ENCODE measurements at places on chromosomes 6 and 20. TPM values are rescaled to one million over a fixed set of nuclear protein-coding genes. Genes with fewer than 3 reads are reported as not detected.

The TFAP2A gene
- polyA plus RNA-seq = 26.3 TPM

DNA sequence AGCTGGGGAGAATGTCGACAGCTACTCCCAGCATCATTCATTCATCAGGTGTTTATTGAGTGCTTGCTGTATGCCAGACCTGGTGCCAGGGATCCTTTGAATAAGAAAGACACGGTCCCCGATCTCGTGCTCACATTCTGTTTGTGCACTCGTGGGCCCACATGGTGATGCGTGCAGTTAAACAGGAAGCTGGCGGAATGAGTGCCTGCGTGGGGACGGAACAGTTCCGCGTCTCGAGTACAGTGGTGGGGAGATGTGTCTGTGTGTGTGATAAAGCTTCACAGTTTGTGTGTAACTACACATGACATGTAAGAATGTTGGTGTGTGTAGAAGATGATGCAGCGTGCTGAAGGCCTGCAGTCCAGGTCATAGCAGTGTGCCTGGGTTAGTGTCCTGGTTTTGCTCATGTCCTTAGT, 6.5 kb downstream of the RBM38 start:
- no peak for DNase-seq

- no peak for DNase-seq
These were observed 46.2 kb downstream of the OGFRL1 start for GRCh38 chr6:71334768-71335167.

GRCh38 chr6:3844097-3844463, 5.1 kb upstream of the FAM50B start:
- DNase-seq = no peak

- DNase-seq = no peak
These were observed 7.8 kb downstream of the KCNG1 start for GRCh38 chr20:51014797-51015722.

The ABHD12 gene
- polyA plus RNA-seq = 53.0 TPM

DNA sequence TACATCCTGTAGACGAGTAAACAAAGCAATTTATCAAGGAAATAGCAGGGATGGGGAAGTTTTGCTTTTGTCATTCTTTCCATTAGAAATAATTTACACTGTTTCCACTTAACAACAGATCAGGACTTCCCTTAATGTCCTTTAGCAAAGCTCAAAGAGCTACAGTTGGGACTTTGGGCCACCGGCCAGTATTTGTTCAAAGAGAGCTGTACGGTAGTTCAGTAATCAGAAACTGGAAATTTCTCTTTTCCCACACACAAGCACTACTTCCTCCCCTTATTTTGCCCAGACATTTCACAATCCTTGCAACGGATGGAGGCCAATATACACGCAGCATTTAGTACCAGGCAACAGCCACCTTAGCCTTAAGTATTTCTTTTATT, 12.1 kb upstream of the HINT3 start:
- DNase-seq = no peak

DNA sequence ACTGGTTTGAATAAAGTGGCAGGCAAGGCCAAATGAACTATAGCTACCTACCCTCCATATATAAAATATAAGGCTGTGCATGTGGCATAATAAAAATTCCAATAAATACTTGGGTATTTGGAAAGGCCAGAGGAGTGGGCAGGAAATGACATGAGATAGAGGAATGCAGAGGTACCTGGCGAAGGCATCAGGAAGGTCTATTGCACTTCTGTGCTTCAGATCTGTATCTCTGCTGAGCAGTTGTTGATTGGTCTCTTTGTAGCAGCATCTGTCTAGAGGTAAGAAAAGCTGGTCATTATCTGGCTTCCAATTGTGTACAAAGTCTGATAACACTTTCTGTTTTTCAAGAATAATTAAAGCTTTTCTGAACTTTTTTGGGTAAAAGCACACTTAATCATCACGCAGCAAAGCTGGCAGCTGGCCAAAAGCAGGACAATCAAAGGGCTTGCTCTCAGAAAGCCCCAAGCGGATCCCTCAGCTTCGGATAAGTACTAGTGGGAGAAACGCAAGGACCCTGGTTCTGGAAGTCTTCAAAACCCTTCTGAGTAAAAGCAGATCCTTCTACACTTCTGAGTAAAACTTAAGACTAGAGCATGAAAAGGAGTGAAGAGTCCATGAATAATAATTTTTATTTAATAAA, 120.1 kb upstream of the TCF21 start:
- no peak for DNase-seq

The CBLN4 gene
- 1.6 TPM for polyA plus RNA-seq

The HLA-DOA gene
- 5.4 TPM for polyA plus RNA-seq

The PXT1 gene
- not detected for polyA plus RNA-seq

GRCh38 chr6:97702248-97702647, 419.2 kb upstream of the MMS22L start:
- no peak for DNase-seq

GRCh38 chr6:28343898-28344677, 5.7 kb upstream of the ZKSCAN3 start:
- DNase-seq = no peak

GRCh38 chr6:130359736-130360135, 6.1 kb upstream of the TMEM200A start:
- DNase-seq = no peak

The CCR6 gene
- polyA plus RNA-seq = 0.04 TPM

GRCh38 chr20:10978019-10978702, 304.4 kb upstream of the JAG1 start:
- DNase-seq = no peak

The CLPSL2 gene
- polyA plus RNA-seq = not detected

The PRDM13 gene
- polyA plus RNA-seq = not detected

GRCh38 chr6:170368544-170368943, 62.0 kb downstream of the FAM120B start:
- no peak for DNase-seq

- no peak for DNase-seq
These were observed 57.4 kb upstream of the DDR1 start for GRCh38 chr6:30826961-30827342.

- no peak for DNase-seq
These were observed 5.2 kb upstream of the HINT3 start for GRCh38 chr6:125951323-125951722.

GRCh38 chr6:150684161-150684560, 84.5 kb downstream of the PLEKHG1 start:
- DNase-seq = no peak

DNA sequence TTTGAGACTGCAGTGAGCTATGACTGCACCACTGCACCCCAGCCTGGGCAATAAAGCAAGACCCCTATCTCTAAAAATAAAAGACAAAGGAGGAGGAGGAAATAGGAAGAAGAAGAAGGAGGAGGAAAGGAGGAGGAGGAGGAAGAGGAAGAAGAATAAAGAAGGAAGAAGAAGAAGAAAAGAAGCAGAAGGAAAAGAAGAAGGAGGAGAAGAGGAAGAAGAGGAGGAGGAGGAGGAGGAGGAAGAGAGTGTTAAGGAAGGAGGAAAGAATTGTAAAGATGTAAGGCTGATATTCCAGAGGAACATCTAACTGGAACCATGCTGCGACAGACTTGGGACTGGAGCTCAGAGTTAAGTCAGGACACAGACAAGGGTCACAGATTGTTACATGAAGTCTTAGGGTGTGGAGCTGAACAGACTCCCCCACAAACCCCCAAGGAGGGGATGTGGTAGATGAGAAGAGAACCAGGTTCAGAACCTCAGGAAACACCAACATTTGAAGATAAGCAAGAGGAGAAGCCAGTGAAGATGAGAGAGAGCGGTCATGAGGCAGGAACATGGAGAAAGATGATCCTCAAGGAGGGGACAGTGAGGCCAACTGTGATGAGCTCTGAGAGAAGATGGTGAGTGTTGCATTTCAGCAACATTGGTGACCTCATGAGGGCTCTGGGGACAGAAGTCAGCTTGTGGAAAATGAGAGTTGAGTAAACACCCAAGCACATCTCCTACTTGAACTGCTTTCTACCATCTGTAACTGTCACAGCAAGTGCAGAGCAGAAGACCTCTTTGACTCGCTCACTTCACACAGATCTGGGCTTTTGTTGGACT, 118.2 kb downstream of the CD164 start:
- DNase-seq = no peak

DNA sequence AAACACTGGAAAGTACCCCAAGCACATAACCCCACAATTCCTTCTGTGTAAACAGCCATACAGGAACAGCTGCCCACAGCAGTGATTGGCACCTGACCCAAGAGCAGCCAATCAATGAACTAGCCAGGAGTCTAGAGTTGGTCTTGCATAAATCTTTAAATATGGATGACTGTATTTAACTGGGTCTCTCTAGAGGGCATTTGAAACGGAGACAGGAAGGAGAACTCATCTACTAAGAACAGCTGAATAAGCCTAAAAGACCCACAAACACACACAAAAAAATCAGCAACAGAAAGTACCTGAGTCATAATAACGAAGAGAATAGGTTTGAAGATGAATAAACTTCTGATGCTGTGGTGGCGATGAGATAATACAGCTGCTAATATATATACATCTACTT, 49.0 kb upstream of the ASF1A start:
- no peak for DNase-seq

DNA sequence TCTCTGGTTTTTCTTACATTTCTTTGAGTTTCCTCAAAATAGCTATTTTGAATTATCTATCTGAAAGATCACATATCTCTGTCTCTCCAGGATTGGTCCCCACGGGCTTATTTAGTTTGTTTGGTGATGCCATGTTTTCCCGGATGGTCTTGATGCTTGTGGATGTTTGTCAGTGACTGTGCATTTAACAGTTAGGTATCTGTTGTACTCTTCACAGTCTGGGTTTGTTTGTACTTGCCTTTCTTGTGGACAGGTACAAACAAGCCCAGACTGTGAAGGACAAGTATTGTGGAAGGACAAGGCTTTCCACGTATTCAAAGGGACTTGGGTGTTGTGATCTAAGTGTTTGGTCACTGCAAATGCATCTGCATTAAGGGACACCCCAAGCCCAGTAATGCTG, 49.9 kb upstream of the TOP1 start:
- no peak for DNase-seq

- no peak for DNase-seq
These were observed 60.8 kb downstream of the DNAH8 start for GRCh38 chr6:38775870-38776269.

DNA sequence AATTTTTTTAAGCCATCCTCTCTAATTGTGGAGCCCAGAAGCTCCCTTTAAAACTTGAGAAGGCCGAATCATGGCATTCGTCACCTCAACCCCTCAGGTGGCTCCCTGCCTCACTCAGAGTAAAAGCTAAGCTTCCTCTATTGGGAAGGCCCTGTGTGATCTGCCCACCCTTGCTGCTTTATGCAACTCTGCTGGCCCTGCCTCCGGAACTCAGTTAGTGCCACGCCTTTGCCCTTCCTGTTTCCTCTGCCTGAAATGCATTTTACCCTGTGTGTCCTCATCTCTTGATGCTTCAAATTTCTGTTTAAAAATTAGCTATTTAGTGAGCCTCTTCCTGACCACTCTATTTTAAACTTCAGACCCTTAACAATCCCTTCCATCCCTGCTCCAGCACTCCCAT, 5.7 kb downstream of the PACRG start:
- DNase-seq = no peak

The HLA-DOB gene
- not detected for polyA plus RNA-seq

The RNF114 gene
- 82.3 TPM for polyA plus RNA-seq

GRCh38 chr20:38085026-38085425, 51.5 kb downstream of the RPRD1B start:
- DNase-seq = no peak

GRCh38 chr6:18117136-18117535, 5.3 kb downstream of the NHLRC1 start:
- no peak for DNase-seq

The MACROD2 gene
- polyA plus RNA-seq = 15.0 TPM

DNA sequence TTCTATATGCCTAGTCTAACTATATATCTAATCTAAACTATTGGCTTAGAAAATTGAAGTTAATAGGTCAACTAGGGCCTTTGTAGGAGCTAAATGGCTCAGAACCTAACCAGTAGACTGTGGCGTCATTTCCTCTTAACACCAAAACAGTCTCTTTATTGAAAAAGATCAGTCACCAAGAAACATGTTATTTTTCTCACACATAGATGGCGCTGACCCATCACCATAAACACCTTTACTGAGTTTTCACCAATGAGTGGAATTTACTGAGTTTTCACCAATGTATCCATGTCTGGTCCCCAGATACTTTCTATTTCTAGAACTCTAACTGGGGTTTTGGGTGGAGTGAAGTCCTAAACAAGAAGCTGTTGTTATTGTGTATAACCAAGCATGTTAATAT, 636.0 kb downstream of the BCKDHB start:
- no peak for DNase-seq

GRCh38 chr6:49522710-49523593, 23.2 kb downstream of the GLYATL3 start:
- no peak for DNase-seq

DNA sequence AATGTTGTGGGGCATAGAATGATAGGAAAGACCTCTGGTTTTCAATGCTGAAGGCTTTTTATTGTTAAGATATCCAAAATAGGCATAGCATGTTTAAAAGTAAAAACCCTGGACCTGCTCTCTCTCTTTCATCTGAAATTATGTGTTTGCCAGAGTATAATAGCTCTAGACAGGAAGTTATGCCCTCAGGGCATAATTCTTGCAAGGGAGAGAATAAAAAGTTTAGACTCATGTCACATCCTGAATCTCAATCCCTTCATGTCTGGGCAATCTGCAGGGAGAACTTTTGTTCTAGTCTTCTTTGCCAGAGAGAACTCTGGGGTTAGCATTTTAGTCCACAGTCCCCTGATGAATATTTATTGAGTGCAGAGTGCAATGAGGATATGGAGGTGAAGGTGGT, 297.3 kb upstream of the FLRT3 start:
- DNase-seq = no peak

- no peak for DNase-seq
These were observed 354.1 kb upstream of the CDH4 start for GRCh38 chr20:60897976-60898375.

GRCh38 chr6:23637296-23637695, 488.7 kb upstream of the NRSN1 start:
- DNase-seq = no peak

The TRIM10 gene
- 0.29 TPM for polyA plus RNA-seq

DNA sequence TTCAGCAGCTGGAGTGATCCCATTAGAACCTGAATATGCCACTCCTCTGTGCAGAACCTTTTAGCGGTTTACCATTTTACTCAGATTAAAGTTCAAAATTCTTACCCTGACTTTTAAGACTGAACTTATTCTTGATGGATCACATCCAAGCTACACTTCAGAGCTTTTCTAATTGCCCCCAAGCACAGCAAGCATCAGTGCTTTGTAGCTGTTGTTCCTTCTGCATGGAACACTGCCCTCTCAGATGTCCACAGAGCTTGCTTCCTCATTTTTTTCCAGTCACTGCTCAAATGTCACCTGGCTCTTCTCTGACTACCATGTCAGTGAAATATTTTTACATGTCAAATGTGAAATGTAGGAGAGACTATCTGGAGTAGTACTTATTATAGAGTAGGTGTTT, 1.6 kb upstream of the SLC35B3 start:
- no peak for DNase-seq

- no peak for DNase-seq
These were observed 101.8 kb downstream of the PHACTR1 start for GRCh38 chr6:12818324-12818723.

The XKR7 gene
- polyA plus RNA-seq = 0.32 TPM

The TMEM244 gene
- polyA plus RNA-seq = not detected

The ARFGEF3 gene
- polyA plus RNA-seq = 6.5 TPM

The EDN3 gene
- polyA plus RNA-seq = 6.0 TPM

GRCh38 chr6:33728438-33728837, 16.9 kb upstream of the UQCC2 start:
- DNase-seq = no peak

GRCh38 chr6:128482642-128483041, 37.8 kb downstream of the PTPRK start:
- no peak for DNase-seq
